ENCODE measurements at places on chromosomes 5 and 9.

- no peak for DNase-seq
Observed at GRCh38 chr5:54516051-54516655, 1.4 kb upstream of the SNX18 start.

GRCh38 chr9:27457445-27457844 is 66.6 kb upstream of the IFNK start:
- DNase-seq: no peak

GRCh38 chr5:34474573-34475021 is 181.5 kb upstream of the RAI14 start:
- DNase-seq: peak; percentile 27

DNA sequence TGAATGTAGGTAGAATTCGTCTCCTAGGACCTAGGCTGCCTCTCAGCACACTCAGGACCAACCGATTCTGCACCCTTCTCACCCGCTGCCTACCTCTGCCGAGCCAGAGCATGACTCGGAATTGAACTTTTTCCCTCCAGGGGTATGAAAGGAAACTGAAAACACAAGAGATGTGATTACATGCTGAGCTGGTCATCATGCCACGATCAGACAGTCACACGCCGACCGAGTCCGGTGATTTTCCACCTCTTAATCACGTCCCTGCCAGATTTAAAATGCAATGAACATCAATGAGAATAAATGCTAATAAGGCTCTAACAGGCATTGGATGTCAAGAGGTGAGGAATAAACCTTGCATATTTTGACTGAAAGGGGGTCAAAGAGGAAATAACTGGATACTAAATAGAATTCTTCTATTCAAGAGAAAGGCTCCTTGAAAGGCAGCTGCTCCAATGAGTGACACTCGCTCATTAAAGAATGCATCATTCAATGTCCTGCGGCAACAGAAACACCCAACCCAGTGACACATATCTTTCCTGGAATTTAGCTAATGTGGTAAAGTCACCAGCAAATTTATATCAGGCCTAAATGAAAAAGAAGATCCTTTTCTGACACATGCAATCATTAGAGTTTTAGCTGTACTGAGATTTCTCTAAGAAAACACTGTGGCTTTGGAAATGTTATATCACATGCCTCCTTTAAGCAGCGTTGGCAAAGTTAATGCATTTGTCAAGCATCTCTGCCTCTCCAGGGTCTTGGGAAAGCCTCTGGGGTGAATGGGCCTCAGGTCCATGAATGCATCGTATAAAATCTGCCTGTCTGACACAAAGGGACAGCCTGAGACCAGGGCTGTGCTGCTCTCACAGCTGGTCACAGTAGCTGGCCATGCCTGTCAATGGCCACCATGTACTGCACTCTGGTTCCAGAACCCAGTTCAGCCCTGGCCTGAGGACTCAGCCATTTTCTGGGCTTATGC is 128.7 kb downstream of the SPOCK1 start:
- no peak for DNase-seq

DNA sequence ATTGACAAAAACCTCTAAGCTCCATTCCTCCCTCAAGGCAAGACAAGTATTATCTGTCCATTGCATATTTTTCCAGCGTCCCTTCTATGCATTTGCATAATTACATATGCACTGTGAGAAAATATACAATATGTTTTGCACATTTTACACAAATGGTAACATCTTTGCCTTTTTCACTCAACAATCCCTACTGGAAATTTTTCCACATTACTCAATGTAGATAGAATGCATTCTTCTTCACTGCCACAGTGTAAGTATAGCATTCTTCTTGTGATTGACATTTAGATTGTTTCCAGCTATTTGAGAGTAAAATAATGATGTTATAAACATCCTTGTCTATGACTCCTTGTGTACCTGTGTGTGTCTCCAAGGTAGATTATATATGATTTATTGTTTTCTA is 205.0 kb downstream of the SLIT3 start:
- no peak for DNase-seq

DNA sequence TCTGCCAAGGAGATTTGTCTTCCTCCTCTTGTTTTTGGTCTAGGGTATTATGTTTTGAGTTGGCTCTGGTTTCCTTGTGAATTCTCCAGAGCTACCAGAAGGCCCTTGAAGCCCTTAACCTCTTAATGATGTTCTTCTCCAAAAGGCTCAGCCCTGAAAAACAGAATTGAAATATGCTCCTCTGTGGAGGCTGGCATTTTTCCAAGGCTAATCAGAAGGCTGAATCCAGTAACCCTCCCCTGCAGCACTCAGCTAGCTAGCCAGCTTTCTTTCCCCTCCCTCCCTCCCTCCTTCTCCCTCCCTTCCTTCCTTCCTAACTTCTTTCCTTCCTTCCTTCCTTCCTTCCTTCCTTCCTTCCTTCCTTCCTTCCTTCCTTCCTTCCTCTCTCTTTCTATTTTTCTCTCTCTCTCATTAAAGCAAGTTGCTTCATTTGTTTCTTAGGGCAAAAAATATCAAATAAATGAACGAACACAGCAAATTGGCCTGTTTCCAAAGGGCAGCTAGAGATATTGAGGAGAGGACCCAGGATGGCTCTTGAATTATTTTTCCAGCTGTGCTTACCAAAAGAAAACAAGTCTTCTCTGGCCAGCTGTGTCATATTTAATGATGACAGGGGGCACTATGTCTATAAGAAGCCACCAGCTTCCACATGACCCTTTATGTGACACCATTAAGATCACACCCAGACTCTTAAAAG is 38.7 kb downstream of the JAKMIP2 start:
- DNase-seq: peak; percentile 75

- DNase-seq: no peak
Observed at GRCh38 chr5:75006865-75007822, 45.2 kb downstream of the GCNT4 start.

GRCh38 chr5:106862450-106863193 is 808.1 kb downstream of the EFNA5 start:
- peak; percentile 59 for DNase-seq

- no peak for DNase-seq
Observed at GRCh38 chr9:87662808-87663528, 63.0 kb upstream of the CTSL start.

GRCh38 chr5:71899865-71900342 is 180.8 kb downstream of the CARTPT start:
- peak; percentile 4 for DNase-seq

- DNase-seq: no peak
Observed at GRCh38 chr9:35272989-35273388, 111.2 kb downstream of the UNC13B start.

GRCh38 chr5:137055271-137055872 is 443.8 kb downstream of the SPOCK1 start:
- no peak for DNase-seq

DNA sequence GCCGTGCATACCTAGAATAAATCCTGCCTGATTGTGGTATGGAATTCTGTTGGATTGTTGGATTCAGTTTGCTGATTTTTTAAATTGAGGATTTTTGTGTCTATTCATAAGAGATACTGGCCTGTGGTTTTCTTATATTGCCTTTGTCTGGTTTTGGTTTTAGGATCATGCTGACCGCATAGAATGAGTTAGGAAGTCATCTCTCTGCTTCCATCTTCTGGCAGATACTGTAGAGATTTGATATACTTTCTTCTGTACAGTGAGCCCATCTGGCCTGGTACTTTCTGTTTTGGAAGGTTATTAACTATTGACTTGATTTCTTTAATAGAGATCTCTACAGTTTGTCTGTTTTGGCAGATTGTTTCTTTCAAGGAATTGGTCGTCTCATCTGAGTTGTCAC is 14.7 kb downstream of the CEP72 start:
- DNase-seq: no peak

DNA sequence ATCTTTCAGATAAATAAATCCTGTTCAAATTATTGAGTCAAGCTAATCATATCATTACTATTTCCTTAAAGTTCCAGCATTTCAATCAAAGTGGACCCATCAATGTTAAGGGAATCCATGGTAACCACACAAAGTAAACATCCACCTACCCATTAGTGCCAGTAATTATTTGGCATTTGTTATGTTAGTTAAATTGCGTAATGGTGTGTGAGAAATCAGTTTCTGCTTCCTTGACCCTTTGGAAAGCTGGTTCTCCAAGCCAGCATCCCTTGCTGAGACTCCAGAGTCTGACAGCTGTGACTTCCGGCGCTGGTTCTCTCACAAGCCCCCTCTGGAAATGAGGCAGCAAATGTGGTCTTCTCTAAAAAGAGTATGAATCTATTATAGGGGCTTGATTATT is 308.6 kb upstream of the EFNA5 start:
- DNase-seq: no peak

- no peak for DNase-seq
Observed at GRCh38 chr9:69444791-69445190, 119.8 kb downstream of the ENTREP1 start.

All from DMS 273 treated with DMSO at 0.1 percent for 48 hours (cell line).